ENCODE measurements at places on chromosomes 6 and 20. TPM values are rescaled to one million over a fixed set of nuclear protein-coding genes. Genes with fewer than 3 reads are reported as not detected.

Gene KPNA5
- total RNA-seq: 10.7 TPM

Gene ABCC10
- 21.1 TPM for total RNA-seq

Gene KIF13A
- 57.2 TPM for total RNA-seq

Gene GGT7
- 2.4 TPM for total RNA-seq

Gene KATNA1
- 16.3 TPM for total RNA-seq

Gene CLDN20
- total RNA-seq: not detected

Gene RIPOR3
- total RNA-seq: not detected

Gene BPIFA3
- total RNA-seq: not detected

Gene MYH7B
- total RNA-seq: not detected

Gene GSTA2
- total RNA-seq: not detected

Gene TUBB
- total RNA-seq: 858 TPM

Gene FAM217A
- total RNA-seq: not detected
